ENCODE measurements at places on chromosomes 5 and 9.

- no peak for DNase-seq
These were observed 250.7 kb downstream of the ANXA1 start for GRCh38 chr9:73402081-73403028.

- no peak for DNase-seq
These were observed 4.5 kb downstream of the CAMSAP1 start for GRCh38 chr9:135902655-135903357.

- DNase-seq, result no peak
These were observed 27.3 kb downstream of the ANP32B start for GRCh38 chr9:98010445-98010844.

DNA sequence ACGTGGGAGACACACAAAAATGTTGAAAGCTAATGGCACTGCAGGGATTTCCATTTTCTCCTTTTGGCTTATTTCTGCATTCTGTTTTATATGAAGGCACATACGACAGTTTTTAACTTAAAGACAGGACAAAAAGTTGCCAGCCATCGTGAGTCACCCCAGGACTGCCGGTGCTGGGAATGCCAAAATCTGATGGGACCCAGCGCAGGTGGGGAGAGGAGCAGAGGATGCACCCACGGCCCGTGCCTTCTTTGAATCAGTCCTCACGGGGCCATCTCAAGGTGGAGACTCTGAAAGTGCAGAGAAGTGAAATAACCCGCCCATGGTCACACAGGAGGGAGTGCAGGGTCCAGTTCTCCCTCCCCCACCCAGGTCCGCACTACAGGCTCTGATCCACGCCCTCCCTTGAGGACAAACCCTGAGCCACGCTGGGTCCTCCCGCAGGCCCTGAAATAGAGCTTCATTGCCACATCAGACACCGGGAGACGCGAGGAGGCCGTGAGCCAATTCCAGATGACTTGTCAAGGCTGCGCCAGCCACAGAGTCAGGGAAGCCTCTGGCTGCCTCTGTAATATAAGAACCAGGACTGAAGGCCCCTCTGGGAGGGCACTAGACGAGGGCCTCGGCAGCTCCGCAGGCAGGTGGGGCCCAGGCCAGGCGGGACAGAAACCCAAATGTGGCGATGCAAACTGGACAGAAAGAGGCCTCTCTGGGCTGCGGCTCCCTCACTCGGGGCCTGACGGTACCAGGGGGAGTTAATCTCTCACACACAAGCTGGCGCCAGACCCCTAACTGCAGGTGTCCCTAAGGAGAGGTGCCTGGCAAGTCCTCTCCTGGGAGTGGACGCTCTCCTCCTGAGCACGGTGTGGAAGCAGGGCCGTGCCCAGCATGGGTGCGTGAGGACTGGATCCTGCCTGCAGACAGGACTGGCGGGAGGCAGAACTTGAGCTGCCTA lies 22.9 kb downstream of the ADAMTS2 start:
- DNase-seq, result peak; percentile 57

GRCh38 chr9:20981486-20981885 lies 50.0 kb downstream of the HACD4 start:
- DNase-seq, result peak; percentile 89

DNA sequence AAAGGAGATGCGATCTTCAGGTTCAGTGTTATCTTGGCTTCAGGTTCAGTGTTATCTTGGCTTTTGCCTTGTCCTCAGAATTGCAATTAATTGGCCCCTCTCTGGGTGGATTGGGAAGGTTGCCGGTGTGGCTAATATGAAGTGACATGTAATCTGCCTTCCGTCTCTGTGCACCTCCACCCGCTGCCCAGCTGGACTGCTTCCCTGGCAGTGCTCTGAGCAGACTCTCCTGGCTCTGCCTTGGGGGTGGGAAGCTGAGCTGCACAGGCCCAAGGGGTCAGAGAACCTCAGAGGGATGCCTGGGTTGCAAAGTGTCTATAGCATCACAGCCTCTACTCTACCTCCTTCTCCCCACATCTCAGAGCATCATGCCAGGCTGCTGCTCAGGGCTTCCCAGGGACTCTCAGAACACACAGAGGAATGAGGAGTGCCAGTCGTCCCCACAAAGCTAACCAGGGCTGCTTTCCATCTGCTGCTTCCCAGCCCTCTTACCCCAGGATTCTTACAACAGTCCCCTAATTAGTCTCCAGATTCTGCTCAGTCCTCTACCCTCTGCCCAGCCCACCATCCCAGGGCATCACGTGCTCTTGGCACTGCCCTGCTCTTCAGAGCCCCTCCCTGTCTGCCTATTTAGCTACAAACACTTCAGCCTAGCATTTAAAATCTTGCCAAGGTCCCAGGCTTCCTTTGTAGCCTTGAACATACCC lies 54.4 kb upstream of the AFAP1L1 start:
- DNase-seq, result no peak

GRCh38 chr5:144207875-144208444 lies 37.3 kb downstream of the KCTD16 start:
- DNase-seq, result no peak

- no peak for DNase-seq
These were observed 51.4 kb downstream of the RFK start for GRCh38 chr9:76342858-76343257.

Data from fibroblast of skin of right biceps (primary cell).